ENCODE measurements at places on chromosomes 2 and 18.

GRCh38 chr2:206245265-206245672, 29.2 kb upstream of the ZDBF2 start:
- DNase-seq: no peak

DNA sequence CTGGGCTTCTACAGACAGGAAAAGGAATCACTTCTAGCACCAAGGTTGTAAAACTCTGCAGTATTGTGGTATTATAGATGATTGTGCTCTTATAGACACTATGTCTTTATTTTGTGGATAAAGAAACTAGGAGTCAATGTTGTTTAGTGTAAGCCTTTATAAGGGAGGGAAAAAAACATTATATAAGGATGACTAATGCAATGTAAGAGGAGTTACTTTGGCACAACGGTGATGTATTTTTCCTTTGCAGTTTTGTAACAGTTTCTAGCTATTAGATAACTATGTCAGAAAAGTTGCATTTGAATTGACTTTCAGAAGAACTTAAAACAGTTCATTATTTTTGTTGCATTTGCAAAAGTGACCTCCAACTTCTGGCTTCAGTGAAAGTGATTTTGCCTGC, 545.4 kb downstream of the CCDC85A start:
- no peak for DNase-seq

GRCh38 chr2:126858013-126858412, 40.7 kb upstream of the TEX51 start:
- no peak for DNase-seq

GRCh38 chr2:149799013-149799705, 211.6 kb upstream of the MMADHC start:
- no peak for DNase-seq

- no peak for DNase-seq
These were observed 15.2 kb downstream of the CDKL4 start for GRCh38 chr2:39228413-39229209.
